ENCODE measurements at places on chromosomes 1 and 21. TPM values are rescaled to one million over a fixed set of nuclear protein-coding genes. Genes with fewer than 3 reads are reported as not detected.

- peaks cover 11% of the 10 kb centered on the region for H3K36me3 ChIP-seq
- no peak overlapping the region for H3K27ac ChIP-seq
- no peaks in the 10 kb centered on the region for H3K27me3 ChIP-seq
These were observed 24.9 kb downstream of the ZBTB40 start for GRCh38 chr1:22476566-22476965.

DNA sequence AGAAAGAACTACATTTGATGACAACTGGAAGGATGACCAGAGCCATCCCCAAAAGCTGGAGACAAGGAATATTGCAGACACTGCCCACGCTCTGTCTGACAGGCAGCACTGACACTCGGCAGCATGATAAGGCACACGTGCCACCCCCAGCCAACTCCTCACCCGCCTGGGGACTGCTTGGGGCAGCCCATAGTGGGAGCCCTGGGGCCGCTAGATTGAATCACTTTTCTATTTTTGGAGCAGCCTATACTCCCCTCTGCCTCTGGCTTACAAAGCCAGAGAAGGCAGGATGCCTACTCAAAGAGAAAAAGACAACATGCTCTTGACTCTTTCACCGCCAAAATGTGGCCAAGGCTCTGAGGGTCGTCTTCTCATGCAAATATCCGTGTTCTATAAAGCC lies 1.3 kb downstream of the SMG5 start:
- H3K27me3 ChIP-seq, result no peaks in the 10 kb centered on the region
- H3K4me3 ChIP-seq, result peak overlapping the region; percentile 86
- no peak for DNase-seq
- H3K36me3 ChIP-seq, result peaks cover 15% of the 10 kb centered on the region

UBL4B gene
- total RNA-seq, result 11.7 TPM

DNA sequence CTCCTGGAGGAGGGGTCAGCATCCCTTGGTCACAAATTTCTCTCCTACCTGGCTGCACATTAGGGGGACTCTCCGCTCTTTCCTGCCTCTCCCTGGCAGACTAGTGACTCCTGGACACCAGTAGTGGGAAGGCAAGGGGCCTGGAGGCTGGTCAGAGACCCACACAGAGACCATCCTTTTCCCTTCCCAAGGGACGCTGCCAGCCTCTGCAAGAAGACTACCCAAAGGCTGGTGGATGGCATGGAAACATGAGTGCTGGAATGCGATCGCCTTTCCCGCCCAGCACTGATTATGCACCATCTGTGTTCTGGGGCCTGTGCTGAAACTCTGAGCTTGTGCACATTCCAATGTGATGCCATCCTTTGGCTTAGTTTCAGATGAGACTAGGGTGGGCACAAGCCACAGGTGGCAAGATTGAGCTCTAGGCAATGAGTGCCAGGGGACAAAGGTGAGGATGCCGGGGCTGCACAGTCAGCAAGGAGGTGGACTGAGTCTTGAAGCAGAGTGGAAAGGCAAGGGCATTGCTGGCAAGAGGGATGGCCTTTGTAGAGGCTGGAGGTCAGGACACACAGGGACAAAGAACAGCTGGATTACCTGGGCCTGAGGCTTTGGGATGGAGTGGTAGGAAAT lies 12.6 kb upstream of the EPS8L3 start:
- DNase-seq, result no peak
- no peak overlapping the region for H3K4me3 ChIP-seq
- no peaks in the 10 kb centered on the region for H3K36me3 ChIP-seq
- no peaks in the 10 kb centered on the region for H3K27me3 ChIP-seq
- no peak overlapping the region for H3K27ac ChIP-seq
- H3K4me1 ChIP-seq, result peaks cover 24% of the 10 kb centered on the region

DNA sequence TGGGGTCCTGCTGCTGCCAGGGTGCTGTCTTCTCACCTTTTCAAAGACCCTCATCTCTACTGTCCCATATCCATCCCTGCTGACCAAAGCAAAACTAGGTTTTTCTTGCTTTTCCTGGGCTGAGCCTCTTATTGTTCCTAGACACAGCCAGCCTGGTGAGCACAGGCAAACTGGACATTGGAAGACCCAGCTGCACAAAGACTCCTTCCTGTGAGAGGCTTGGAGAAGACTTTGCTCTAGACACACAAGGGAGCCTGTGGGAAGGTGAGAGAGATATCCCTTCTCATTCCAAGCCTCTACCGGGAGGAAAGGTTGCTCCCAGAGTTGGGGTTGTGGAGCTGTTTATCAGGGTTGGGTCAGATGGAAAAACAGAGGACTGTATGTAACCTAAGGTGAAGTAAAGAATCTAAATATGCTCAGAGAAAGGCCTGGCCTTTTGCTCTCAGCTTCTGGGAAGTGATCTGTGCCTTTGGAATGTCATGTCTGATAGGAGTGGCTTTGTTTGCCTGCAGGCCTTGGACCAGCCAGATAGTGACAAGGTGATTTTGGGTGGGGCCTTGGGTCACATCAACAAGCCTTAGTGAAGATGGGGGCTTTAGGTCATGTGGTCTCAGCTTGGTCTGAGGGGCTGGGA lies 87.6 kb upstream of the RUNX1 start:
- H3K27ac ChIP-seq, result peak overlapping the region; percentile 83
- H3K36me3 ChIP-seq, result no peaks in the 10 kb centered on the region
- H3K4me3 ChIP-seq, result no peak overlapping the region
- peaks cover 21% of the 10 kb centered on the region for H3K4me1 ChIP-seq
